T47D (cell line): ENCODE measurements at places on chromosomes 1 and 21.

GRCh38 chr1:41661428-41662060 is 177.1 kb upstream of the EDN2 start:
- DNase-seq, result no peak

GRCh38 chr1:239909898-239910297 is 181.8 kb upstream of the FMN2 start:
- no peak for DNase-seq

DNA sequence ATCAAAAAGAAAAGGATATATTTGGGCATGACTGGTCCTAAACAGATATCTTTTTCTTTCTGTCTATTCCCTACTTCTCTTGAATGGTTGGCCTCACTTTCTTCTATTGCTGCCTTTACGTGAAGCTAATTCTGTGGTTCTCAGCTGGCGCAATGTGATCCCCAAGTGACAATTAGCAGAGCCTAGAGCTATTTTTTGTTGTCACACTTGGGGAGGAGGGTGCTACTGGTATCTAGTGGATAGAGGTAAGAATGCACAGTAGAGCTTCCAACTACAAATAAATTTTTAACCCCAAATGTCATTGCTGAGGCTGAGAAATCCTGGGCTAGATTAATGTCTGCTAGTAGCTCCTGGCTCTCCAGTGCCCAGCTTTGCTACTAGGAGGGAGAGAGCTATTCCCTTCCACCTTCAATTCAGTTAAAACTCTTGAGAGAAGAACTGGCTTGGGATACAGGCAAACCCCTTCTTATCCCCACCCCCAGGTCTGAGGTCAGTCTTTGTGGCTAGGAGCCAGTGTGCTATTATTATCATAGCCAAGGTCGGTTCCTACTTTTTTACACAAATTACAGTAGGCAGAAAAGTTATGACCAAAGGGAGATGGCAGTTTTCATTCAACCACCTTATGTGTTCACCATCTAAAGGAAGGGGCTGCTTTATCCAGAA is 102.1 kb downstream of the SNX7 start:
- no peak for DNase-seq

DNA sequence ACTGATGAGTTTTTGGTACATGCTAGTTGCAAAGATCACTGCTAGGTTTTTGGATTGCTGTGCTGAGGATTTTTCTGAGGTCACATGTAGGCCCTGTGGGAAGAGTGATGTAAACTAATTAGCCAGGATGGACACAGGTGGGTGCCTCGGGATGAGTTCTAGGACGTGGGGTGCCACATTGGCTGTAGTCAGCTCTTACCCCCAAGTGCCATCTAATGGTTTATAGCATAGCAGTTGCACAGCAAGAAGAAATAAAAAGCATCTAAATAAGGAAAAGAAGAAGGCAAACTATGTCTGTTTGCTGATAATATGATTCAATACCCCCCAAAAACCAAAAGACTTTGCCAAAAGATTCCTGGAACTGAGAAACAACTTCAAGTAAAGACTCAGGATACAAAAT is 9.8 kb upstream of the OR2T1 start:
- DNase-seq, result no peak

DNA sequence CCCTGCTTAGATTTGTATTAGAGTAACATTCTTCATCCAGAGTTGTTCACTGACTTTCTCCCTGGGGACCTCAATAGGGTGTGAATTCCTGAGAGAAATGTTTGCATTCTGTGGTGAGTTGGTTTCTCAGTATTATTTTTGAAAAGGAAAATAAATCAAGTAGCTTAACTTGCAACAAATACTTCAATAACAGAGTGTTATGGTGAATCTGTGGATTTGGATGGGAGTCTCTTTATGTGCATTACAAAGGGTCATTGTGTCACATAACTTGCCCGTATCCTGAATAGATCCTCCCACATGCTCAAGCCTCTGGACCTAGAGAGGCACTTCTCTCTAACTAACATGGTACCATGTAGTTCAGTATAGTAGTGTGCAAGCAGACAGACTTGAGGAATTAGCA is 68.4 kb upstream of the IPO9 start:
- DNase-seq, result no peak

DNA sequence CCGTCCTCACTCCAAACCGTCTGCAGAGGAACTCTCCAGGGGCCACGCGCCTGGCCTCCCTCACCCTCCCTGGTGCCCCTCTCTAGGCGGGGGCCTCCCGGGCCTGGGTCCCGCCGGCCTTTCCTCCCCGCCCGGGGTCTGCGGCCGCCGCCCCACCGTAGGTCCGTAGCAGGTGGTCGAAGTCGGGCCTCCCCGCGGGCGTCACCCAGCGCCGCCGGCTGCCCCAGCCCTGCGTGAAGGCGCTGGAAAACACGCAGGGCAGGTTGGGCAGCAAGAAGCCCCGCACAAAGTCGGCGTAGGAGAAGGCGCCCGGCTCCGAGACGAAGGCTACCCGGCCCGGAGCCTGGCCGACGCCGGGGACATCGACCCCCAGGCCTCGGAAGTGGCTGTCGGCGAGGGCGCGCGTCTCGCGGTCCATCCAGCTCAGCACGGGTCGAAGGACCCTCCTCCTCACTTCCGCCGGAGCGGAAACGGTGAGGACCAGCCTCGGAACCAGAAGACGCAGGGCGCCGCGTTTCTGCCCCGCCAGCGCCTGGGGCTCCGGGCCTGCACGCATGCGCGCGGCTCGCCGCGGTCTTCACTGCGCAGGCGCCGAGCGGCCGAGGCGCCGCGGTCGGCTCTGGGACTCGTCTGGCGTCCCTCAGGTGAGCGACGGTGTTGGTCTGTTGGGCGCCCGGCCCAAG is at the start of the genes JMJD4 and SNAP47:
JMJD4 (minus strand) TSS at position 447 of the 683 bp plus-strand sequence; CDS start at position 418, 29 bp downstream.
SNAP47 (plus strand) TSS at position 580 of the 683 bp plus-strand sequence. CDS start 12,302 bp downstream, outside the sequence.
- peak; percentile 94 for DNase-seq

DNA sequence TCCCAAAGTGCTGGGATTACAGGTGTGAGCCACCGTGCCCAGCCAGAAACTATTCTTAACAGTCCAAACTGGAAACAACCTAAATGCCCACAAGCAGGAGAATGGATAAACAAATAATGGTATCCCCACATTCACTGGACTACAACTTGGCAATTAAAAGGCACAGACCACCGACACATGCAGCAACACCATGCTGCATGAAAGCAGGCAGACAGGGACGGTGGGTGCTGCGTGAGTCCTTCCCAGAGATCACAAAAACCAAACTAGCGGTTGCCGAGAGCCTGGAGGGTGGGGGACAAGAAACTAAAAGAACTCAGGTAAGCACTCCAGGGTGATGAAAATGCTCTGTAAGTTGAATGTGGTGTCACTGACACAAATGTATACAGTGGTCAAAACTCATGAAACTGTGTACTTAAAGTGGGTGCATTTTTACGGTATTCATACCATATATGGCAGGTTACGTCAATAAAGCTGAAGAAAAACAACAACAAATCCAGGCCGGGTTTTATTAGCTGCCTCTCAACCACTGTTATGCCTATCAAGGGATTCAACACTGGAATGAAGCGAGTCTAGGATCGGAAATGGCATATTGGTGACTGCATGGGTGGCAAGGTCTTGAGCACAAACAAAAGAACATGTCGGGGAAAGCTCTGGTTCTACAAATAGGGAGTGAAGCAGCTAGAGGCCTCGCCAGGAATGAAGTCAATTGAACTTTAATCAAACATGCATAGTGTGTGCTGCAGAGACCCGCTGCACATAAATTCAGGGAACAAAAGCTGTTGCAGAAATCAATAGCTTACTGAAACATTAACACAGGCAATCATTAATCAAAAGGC is 52.4 kb downstream of the SLC45A1 start:
- DNase-seq, result no peak

- peak; percentile 51 for DNase-seq
Measured at GRCh38 chr1:189619682-189620332, 857.9 kb downstream of the BRINP3 start.

DNA sequence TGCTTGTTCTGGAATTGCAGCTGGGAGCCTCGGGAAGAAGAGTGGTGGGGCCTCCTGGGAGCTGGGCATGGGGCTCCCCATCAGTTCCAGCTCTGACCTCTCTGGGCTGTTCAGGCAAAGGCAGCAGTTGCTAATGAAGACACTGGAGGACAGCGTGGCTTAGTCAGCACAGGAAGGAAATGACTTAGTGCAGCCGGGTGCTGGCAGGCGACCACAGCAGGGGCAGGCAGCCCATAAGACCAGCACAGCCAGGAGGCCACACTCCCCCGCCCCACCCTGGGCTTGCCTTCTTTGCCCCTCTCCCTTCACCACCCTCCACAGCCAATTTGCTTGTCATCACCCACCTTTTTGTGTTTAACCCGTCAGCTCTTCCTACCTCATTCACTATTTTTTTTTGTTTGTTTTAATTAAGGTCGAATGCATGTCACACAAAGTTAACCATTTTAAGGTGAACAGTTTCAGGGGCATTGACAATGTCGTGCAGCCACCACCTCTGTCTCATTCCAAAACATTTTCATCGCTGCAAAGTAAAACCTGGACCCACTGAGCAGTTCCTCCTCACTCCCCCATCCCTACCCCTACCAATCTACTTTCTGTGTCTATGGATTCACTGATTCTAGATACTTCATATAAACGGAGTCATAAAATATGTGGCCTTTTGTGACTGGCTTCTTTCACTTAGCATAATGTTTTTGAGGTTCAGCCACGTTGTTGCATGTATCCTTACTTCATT is 10.9 kb downstream of the OLIG2 start:
- no peak for DNase-seq

DNA sequence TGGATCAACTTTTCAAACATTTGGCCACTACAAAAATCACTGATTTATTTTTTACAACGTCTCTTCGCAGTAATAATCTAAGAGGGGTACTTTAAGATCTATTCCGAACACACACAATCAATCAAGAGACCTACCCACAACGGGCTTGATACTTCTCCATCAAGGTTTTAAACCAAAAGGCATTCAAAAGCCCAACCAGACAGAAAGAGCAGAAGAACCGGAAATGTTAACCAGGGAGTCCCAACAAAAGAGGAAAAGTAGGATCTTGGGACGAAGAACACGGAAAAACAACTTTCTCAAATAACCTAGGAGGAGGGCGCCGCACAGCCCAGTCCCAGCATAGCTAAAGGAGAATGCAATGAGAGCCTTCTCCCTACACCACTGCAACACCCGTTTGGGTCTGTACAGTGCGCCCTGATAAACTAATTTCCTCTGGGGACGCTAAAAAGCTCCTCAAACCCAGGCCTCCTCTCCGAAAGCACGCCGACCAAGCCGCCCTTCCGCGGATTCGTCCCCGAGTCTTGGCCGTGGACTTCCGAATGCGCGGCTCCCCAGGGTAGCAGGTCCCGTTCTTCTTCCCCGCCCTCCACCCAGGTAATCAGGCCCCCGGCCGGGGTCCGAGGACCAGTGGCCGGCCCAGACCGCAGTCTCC is 623 bp downstream of the RPL22 start:
- DNase-seq, result no peak
